ENCODE measurements at places on chromosomes 4 and X.
A peak's percentile ranks its signal among the peaks of the same experiment; 100 is the strongest.

GRCh38 chr4:112055100-112055499 is 90.2 kb upstream of the FAM241A start:
- no peak for DNase-seq

- no peak for DNase-seq
Observed at GRCh38 chrX:88170553-88170952, 576.5 kb upstream of the CPXCR1 start.

- no peak for DNase-seq
Observed at GRCh38 chr4:76558396-76559235, 123.6 kb downstream of the SHROOM3 start.

DNA sequence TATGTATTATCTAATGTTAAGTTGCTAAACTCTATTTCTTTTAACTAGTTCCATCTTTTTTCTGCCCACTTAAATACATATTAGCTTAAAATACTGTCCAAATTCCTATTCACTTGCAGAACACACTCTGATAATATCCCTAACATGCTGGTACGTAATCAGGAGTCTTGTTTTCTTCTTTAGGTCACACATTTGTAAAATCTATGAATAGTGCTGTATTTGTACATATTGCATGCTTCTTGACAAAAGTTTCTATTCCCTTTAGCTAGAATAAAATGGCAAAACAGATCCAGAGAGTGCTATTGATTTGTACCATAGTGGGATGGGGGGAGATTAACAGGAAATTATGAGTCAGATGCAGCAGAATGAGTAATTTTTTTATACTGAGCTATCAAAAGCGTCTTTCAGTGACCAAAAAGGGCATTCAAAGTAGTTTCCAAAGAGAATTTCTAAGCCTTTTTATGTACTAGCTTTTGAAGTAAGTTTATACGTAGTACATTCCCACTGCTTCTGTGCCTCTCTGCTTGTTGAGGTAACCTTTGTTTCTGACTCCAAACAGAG is 126.5 kb downstream of the PTPN13 start:
- peak; percentile 6 for DNase-seq

DNA sequence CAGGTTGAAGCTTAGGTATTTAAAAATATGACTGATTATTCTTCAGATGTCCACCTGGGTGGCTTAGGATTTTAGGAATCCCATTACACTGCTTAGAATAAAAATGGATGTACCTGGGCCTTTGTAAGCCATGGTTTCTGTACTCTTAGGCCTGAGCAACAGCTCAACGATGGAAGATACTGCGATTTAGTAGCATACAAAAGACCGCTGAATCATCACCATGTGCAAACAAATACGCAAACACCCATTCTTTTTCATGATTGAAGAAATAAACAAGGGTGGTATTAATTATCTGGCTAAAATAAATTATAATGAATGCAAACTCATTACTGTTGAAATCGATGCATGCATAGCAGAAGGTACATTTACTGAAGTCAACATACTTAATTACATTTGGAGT is 188.9 kb downstream of the ZNF330 start:
- DNase-seq: no peak

All from fibroblast of skin of left biceps (primary cell).